Body of pancreas (tissue), 4 donors: ENCODE measurements at places on chromosomes 4 and X.

- DNase-seq = no peak
These were observed 111.0 kb downstream of the ASB9 start for GRCh38 chrX:15158736-15159406.

DNA sequence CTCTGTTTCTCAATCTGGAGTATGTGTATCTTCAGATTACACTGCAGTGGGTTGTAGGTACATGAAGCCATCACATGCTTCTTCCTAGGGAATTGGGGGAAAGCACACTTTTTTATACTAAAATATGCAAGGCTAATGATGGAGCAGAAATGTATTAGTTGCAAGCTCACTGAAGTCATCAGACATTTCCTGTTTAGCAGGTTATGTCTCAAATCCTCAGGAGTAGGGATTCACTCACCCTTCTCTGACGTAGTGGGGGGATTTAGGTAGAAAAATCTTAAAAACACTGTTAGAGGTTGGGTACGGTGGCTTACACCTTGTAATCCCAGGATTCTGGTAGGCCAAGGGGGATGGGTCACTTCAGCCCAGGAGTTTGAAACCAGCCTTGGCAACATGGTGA lies 128.4 kb upstream of the GPC4 start:
- no peak for DNase-seq

DNA sequence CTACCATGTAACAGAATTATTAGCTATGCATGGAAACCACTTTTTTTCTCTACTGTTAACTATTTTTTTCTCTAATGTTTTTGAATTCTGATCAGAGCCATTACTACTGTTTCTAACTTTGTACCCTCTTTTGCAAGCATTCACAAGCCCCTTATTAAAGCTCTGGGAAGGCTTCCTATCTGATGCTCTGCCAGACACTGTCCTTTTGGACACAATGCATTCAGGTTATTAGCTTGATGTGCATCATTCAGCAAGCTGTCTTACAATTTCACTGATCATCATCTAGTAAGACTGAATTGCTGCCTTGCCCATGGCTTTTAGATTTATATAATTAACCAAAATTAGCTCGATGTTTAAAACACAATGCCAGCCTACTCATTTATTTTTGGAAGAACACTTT lies 155.1 kb downstream of the NR3C2 start:
- no peak for DNase-seq

- DNase-seq = no peak
These were observed 113.3 kb upstream of the PDLIM3 start for GRCh38 chr4:185648631-185649030.

GRCh38 chr4:90546114-90546513 lies 418.9 kb downstream of the CCSER1 start:
- no peak for DNase-seq

DNA sequence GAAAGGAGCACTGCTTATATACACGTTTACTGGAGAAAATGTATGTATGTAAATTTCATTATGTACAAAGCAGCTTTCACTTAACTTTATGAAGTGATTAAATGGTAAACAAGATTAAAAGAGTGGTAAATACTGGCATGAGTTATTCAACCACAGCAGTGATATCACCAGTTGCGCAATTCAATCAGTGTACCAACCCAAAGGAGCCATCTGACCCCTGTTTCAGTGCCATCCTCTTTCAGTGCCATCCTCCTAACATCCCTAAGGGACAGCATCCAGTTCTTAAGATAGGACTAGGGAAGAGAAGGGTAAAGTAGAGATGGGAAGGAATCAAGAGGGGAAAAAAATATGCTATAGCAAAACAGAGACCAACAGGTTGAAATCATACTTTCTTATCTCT lies 16.2 kb downstream of the HPF1 start:
- no peak for DNase-seq

- DNase-seq = no peak
These were observed 489.8 kb downstream of the PABPC4L start for GRCh38 chr4:133711817-133712216.
